Fibroblast of mammary gland (primary cell): ENCODE measurements at places on chromosomes 2 and 18.

DNA sequence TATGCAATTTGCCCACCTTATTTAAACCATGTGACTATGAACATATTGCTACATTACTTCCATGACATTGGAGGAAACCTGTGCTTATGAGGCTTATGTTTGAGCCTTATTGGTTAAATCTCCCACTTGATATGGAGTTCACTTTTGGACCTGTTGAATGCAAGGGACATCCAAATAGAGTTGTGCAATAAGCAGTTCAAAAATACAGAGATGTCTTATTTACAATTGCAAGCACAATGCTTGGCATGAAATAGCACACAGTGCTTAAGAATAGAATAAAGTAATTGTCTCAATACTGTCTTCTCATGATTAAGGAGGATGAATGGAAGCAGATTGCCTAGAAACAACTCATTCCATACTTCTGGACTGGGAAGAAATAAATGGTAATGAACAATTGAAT, 793.5 kb downstream of the METTL4 start:
- DNase-seq = no peak

DNA sequence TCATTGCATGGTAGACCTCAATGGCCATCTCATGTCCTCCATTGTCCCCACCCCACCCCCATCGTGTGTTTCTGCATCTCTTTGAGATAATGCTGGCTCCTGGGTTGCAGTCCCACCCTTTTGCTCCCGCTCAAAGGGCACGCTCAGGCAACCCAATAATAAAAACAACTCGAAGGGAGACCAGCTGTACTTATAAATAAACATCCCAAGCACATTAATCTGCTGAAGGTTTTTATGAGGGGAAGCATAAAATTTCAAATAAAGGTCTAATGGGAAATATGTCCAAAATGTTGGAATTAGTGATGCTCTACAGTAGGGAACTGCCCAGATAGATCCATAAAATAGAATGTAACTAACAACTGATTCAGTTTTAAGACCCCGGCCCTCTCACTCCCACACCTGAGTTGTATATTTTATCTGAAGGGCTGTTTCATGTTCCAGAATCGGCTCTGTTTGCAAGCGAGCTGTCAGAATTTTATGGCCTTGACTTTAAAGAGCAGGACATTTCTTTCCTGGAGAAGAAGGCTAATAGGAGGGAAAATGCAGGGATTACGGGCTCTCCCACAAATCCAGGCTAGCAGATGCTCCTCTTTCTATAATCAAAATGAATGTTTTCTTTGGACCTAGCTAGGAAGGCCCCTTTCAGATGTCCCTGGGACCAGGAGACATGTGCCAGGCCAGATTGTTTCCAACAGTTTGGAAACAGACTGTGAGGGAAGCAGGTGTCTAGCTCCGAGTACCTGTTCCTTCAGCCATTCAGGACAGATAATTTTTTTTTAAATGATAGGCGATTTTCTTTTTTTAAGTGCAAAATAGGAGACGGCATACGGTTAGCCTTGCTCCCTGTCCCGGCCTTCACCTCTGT, 103.7 kb downstream of the APOB start:
- no peak for DNase-seq

DNA sequence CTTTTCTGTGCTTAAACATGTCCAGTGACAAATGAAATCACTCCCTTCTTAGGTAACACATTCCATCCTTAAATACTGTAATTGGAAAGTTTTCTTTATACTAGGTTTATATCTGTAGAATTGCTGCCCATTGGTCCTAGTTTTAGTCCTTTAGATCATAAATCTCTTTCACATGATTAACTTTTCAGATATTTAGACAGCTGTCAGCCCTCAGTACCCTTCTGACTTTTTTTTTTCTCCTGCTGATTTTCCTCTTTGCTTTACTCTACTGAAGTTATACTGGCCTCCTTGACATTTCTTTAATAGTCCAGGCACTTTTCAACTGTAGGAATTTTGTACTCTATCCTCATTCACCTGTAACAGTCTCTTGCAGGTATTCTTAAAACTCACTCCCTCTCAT, 28.9 kb downstream of the RBBP8 start:
- DNase-seq = no peak

DNA sequence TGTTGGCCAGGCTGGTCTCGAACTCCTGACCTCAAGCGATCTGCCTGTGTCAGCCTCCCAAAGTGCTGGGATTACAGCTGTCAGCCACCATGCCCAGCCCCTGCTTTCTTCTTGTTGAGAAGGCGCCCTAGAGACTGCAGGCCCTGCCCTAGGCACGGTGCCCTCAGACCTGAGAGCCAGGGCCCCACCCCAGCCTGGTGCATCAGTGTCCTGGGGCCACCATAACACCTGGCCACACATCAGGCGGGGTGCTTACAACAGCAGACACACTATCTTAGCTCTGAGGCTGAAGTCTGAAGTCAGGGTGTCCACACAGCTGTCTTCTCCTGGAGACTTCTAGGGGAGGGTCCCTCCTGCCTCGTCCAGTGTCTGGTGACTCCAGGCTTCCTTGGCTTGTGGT, 120.6 kb downstream of the NDUFA10 start:
- DNase-seq = no peak

- DNase-seq = no peak
Measured at GRCh38 chr18:31850844-31851243, 90.2 kb upstream of the SLC25A52 start.

DNA sequence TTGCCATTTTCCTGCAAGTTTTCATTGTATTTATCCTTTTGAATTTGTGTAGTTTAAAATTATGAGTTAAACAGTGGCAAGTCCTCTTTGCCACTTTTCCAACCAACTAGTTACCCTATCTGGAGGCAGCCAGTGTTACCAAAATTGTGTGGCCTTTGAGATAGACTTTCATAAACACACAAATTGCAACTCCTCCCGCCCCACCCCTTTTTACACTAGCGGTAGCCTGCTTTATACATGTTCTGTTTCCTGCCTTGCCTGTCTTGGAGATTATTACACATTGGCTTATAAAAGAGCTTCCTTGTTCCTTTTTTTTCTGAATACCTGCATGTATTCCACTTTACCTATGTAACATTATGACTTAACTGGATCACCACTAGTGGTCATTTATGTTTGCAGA, 56.5 kb downstream of the RPIA start:
- no peak for DNase-seq
